ENCODE measurements at places on chromosomes 12 and 14. TPM values are rescaled to one million over a fixed set of nuclear protein-coding genes. Genes with fewer than 3 reads are reported as not detected.

Gene NEUROD4
- not detected for total RNA-seq

Gene HSPB8
- 22.0 TPM for total RNA-seq

Gene GNS
- total RNA-seq, result 166 TPM

Gene MEG3
- 120 TPM for total RNA-seq

Gene CLEC2A
- total RNA-seq, result not detected

Gene ACRBP
- total RNA-seq, result 0.64 TPM

Gene NOC4L
- total RNA-seq, result 12.1 TPM

Gene SSPN
- total RNA-seq, result 11.6 TPM

Gene TAS2R13
- total RNA-seq, result 3.9 TPM

Gene SLC4A8
- total RNA-seq, result 9.0 TPM

Gene MYO1H
- total RNA-seq, result not detected

Gene FOXG1
- total RNA-seq, result not detected

Gene KRT2
- total RNA-seq, result not detected

Gene SMCO3
- under 0.01 TPM for total RNA-seq

Gene DTD2
- total RNA-seq, result 68.2 TPM

Gene TMEM132C
- total RNA-seq, result not detected

Gene FAM90A1
- not detected for total RNA-seq

Gene DIABLO
- 66.4 TPM for total RNA-seq

Gene NYNRIN
- 11.6 TPM for total RNA-seq

Gene GPR84
- total RNA-seq, result not detected

Gene STAC3
- total RNA-seq, result 1.3 TPM

Gene LETMD1
- 25.8 TPM for total RNA-seq

Measured in fibroblast of villous mesenchyme (primary cell).